NCI-H1105 (cell line): ENCODE measurements at places on chromosomes 7 and 10.
A peak's percentile ranks its signal among the peaks of the same experiment; 100 is the strongest.

- DNase-seq: no peak
Measured at GRCh38 chr7:107846324-107846723, 43.3 kb upstream of the SLC26A3 start.

- no peak for DNase-seq
Measured at GRCh38 chr10:5943536-5943935, 33.8 kb downstream of the IL15RA start.

DNA sequence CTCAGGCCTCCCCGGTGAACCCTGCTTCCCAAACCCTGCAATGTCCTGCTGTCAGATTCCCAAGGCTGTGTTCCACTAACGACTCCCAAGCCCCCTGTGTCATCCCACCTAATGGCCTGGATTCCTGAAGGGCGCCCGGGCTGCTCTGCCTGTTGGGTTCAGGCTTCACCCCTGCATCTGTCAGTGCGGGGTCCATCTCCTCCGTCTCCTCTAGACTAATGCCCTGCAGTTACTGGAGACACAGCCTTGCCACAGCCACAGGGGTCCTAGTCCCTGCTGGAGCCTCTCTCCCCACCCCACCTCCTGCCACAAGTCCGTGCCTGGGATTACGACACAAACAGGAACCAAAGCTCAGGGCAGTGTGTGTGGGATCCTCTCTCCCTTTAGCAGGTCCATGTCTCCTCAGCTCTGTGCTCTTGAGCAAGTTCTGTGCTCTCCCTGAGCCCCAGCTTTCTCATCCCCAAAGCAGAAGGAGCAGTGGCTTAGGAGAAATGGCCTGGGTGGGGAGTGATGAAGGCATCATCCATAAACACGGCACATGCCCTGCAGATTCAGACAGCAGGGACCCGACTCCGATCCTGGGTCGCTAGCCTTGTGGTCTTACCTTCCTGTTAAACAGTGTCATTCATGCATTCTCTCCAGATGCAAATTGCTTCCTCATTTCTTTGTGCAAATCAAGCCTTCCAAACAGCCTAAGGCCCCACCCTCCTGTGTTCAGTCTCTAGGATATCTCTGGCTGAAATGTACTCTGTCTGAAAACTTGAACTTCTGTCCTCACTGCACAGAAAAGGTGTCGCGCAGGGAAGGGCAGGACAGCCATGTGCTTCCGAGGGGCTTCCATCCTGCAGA, 8.2 kb upstream of the RBP3 start:
- DNase-seq: no peak

DNA sequence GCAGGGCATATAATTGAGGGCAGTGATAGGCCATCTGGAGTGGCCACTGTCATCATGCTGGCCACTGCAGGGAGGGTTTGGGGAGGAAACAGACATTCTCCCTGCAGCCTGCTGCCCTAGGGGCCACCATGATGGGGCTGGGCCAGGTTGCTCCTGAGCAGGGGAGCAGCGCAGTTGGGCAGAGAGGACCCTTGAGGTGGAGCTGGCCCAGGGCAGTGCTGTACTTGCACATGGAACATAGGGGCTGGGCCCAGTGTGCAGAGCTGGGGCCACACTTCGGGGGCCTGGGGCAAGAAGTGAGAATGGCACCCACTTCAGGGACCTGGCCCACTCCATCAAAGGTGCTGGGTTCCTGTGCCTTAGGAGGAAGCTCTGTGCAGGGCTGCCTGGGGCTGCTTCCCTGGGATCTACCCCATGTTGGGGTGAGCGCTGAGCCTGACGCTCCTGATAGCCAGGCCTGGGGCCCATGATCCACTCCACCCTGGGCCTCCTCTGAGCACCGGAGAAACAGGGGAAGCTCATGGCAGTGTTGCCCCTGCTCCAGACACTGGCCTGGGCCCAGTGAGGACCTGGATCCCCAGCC, 21.3 kb upstream of the NUB1 start:
- DNase-seq: no peak

GRCh38 chr7:22723181-22723601, 3.8 kb upstream of the IL6 start:
- DNase-seq: no peak

DNA sequence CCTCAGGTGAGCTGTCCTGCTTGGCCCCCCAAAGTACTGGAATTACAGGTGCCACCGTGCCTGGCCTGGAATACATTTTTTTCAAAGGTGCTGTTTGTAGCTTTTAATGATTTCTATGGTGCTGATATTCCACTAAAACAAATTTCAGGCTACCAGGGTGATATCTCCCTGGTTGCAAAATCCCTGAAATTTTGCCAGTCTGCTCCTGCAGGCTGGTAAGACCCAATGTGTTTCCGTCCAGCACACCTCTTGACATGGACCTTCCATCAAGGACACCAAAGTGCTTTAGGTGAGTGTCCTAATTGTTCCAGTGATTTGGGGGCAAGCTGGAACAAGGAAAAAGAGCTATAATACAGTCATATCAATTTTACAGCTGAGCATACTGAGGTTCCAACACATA, 69.8 kb upstream of the KMT2C start:
- no peak for DNase-seq

DNA sequence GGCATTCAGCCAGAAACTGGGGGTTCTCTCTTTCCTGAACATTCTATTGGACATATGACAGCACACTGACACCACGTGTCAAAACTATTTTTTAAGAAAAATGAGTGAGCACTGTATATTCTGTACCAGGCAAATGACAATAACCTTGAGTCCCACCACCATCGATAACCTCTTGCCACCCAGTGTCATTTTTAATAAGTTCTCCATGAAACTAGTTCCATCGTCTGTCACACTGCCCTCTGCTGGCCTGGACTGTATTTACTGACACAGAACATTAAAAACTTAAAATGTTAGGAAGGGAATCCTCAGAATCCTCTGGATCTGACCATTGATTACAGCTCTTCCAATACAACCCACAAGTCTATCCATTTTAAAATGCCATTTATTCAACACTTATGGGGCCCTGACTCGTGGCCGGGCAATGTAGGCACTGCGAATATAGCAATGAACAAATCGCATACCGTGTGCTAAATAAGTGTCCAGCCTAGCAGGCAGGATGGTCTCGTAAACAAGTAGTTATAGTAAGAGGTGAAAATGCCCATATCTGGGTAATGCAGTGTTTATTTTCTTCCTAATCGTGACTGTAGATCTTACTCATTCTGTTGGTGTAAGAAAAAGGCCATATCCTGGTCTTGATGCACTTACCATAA, 35.9 kb upstream of the CACNB2 start:
- peak; percentile 37 for DNase-seq

DNA sequence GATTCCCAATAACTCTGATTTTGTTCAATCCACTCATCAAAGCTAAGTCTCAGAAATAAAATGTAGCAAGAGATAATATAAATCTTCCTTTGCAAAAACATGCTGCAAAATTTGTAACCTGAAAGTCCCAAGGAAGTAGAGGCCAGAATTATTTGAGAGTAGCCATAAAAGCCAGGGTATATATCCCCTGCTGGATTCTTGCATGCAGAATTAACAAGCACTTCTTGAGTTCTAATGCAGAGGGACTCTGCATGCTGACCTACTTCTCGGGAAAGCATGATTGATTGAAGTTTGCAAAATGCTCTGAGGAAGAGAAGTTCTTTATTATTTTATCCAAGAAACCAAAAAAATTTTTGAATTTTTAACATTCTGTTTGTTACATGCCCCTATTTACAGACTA, 121.6 kb downstream of the THSD7A start:
- no peak for DNase-seq

DNA sequence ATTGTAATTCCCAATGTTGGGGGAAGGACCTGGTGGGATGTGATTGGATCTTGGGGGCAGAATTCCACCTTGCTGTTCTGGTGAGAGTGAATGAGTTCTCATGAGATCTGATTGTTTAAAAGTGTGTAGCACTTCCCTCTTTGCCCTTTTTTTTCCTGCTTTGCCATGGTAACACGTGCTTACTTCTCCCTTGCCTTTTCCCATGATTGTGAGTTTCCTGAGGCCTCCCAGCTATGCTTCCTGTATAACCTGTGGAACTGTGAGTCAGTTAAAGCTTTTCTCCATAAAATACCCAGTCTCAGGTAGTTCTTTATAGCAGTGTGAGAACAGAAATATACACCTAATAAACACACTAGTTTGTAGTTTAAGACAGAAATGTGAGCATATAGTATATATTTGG, 166.8 kb upstream of the MAGI2 start:
- no peak for DNase-seq

DNA sequence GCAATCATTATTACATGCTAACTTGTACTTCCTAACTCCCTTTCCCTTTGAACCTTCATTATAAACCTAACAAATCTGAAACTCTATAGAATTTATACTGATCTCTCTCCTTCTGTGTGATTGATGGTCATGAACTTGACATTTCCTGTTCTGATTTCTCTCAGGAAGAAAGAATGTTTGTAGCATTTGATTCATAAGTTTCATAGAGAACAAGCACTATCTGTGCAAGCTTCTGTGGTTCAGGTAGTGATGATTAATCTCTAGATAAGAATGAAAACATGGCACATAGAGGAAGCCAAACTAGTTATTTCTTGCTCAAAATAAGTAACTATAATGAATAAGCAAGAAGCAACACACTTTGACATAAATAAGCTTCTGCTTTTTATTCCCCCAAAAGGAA, 34.2 kb downstream of the TFPI2 start:
- DNase-seq: no peak

DNA sequence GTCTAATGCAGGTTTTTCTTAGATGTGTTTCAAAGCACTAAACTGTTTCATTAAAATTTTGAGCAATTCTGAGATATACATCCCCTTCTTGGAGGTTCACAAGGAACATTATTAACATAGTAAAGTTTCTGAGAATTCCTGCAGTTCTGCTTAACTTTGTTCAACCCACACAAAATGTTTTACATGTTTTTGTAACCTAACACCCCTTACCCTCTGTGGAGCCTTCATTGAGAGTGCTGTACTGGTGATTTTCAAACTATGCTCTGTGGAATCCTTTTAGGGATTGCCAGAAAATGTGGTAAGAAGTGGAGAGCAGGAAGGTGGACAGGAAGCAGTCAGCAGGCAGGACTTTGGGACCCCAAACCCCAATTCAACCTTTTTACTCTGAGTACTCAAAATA, 53.6 kb upstream of the ABCB5 start:
- DNase-seq: no peak

DNA sequence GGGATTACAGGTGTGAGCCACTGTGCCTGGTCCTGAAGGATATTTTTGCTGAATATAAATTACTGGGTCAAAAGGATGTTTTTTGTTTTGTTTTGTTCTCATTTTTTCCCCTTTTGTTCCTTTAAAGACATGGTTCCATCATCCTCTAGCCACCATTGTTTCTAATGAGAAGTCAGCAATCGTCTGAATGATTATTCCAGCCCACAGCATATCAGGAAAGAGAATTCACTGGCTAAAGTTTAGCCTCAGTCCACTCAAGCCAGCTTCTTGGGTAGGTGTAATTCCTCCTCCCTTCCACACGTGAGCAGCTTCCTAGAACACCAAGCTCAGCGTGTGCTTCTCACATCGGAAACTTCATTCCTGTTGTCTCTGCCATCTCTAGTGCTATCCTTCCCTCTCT, 112.8 kb upstream of the INSIG1 start:
- DNase-seq: no peak

- no peak for DNase-seq
Measured at GRCh38 chr10:49625411-49625810, 11.6 kb downstream of the CHAT start.

DNA sequence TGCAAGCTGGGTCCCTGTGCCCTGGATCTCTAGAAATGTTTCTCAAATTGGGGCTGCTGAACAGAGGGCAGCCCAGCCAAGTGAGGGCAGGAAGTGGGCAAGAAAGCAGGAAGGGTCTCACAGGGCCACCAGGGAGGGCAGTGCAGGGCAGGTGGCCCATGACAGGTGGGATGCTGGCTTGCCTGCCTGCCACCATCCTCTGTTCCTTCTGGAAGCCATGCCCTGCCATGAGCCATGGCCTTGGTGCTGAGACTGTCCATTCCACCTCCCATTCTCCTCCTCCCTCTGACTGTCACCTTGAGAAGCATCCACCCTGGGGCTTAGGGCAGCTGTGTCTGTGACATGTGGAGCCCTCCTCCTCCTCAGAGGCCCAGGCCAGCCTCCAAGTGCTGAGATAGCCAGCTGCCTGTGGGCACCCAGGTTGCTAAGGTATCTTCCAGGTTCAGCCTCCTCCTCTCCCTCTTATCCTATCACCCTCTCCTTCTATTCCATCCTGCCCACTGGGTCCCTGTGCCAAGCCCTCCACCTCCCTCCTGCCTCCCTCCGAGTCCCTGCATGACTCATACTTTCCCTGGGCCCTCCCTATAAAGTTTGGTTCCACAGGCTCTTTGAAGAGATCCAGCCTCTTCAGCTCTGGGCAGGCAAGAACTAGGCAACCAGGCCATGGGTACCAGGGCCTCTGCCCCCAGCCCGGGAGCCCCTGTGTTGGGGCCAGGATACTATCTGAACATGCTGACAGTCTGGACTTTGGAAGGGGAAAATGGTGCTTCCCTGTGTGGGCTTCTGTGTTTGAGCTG, 1.3 kb downstream of the VSIR start:
- no peak for DNase-seq

- DNase-seq: no peak
Measured at GRCh38 chr10:43863270-43863669, 214.6 kb upstream of the ZNF32 start.

DNA sequence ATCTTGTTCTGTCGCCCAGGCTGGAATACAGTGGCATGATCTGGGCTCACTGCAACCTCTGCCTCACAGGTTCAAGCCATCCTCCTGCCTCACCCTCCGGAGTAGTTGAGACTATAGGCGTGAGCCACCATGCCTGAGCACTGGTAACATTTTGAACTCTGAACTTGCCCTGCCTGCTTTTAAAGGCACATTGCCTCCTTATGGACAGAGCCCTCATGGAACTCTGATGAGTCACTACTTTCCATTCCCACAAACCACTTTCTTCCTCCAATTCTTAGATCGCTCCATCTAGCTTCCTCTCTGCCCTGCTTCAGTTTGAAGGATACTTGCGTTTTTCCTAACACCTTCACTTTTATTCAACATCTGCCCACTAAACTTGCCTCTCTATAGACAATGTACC, 38.1 kb downstream of the PRPS1L1 start:
- no peak for DNase-seq

DNA sequence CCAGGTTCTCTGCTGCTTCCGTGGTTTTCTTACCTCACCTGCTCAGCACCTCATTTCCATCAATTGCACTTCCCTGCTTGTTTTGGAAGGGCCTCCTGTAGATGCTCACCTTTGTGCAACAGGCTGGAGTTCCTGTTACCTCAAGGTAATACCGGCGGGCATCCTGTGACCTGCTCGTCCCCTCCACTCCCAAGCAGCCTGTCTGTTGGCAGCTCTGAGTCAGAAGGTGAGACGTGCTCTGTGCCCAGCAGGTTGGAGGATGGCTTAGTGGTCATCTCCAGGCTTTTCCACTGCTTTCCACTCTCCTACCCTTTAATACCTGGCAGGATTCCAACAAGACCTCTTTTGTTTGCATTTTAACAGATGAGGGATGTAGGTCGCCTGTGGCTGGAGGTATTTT, 86.0 kb downstream of the CAMK1D start:
- no peak for DNase-seq
